ENCODE measurements at places on chromosomes 5 and 9.

DNA sequence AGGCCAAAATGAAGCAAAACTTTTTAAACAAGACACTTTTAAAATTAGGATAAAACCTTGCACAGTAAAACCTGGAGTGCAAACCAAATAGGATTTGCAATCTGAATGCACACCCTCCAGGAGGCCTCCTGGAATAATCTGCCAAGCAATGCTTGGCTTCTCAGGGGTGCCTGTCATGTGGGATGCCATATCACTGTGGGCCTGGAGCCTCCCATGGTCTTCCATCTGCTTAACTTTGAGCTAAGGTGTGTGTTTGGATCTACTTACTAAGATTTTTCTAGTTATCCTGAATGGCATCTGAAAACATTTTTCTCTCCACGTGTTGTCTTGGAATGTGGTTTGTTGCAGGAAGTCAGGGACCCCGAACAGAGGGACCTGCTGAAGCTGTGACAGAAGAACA lies 52.1 kb downstream of the RGS7BP start:
- no peak for DNase-seq

- DNase-seq, result peak; percentile 45
These were observed 39.1 kb upstream of the RANBP6 start for GRCh38 chr9:6054280-6055099.

DNA sequence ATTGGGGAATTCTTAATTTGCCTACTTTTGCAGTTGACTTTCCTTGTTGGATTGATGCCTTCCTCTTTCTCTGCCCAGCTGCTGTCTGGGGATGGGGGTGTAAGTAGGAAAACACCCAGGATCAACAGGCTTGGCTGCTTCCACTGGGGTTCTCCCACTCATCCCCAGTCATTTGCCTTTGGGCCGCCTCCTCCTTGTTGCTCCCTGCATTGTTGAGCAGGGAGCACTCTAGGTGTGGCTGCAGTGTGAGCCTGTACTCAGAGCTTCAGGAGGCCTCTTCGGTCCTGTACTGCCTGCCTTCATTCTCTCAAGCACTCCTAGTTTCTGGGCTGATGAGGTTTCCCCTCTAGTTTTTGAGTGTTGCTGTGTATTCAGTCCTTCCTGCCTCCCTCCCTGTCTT lies 12.1 kb downstream of the RHOBTB3 start:
- no peak for DNase-seq

DNA sequence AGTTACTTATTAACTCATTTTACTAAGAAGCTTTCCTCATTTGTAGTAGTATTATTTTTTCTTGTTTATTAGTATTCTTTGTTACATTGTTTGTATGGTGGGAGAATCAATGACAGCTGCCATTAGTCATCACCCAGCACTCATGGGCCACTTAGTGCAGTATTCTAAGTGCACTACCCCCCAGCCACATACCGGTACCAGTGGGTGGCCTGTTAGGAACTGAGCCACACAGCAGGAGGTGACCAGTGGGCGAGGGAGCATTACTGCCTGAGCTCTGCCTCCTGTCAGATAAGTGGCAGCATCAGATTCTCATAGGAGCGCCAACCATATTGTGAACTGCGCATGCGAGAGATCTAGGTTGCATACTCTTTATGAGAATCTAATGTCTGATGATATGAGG lies 24.2 kb upstream of the CAMLG start:
- no peak for DNase-seq

DNA sequence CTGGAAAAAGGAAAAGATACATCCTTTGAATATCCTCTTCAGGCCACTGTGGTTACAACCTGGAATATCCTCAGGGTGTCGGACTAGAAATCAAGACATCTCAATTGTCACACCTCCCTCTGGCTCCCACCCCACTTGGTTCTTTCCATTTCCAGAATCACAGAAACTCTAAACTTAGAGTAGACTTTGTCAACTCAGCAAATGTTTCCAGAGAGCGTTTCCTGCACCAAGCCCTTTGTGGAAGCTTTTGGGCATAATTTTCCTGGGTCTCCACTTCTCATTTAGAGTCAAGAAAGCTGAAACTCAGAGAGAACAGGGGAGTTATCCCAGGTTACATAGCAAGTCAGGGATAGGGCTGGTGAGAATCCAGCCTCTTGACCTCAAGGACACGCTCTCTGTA lies 108.8 kb downstream of the ASTN2 start:
- DNase-seq, result no peak

DNA sequence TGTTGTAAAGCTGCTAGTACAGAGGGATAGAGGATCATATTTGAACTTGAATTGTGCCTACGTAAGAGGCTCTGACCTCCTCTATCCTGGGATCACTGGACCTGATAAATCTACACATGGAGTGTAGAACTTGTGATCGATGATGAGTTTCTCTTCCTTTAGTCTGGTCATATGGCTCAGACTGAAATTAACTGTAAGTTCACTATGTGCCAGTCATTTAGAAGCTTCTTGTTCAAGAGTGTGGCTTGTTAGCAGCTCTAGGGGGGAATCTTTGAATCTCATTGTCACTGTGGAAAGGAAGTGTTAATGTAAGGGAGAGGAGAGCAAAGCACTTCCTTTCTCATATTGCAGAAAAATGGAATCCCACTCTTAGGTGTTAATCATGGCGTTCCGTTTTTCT lies 12.1 kb downstream of the ZBTB34 start:
- peak; percentile 26 for DNase-seq

DNA sequence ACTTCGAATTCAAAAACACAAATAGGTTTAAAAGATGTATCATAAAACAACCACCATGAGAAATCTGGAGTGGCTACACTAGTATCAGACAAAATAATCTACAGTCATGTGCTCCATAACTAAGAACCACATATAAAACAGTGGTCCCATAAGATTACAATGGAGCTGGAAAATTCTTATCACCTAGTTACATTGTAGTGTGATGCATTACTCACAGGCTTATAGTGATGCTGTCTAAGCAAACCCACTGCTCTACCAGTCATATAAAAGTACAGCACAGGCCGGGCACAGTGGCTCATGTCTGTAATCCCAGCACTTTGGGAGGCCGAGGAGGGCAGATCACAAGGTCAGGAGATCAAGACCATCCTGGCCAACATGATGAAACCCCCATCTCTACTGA lies 160.1 kb downstream of the ROR2 start:
- no peak for DNase-seq

GRCh38 chr5:18010053-18010452 lies 375.8 kb downstream of the TAF11L14 start:
- DNase-seq, result no peak

GRCh38 chr9:79581388-79581787 lies 9.6 kb downstream of the TLE4 start:
- no peak for DNase-seq

GRCh38 chr5:68494771-68495170 lies 279.2 kb downstream of the PIK3R1 start:
- no peak for DNase-seq

DNA sequence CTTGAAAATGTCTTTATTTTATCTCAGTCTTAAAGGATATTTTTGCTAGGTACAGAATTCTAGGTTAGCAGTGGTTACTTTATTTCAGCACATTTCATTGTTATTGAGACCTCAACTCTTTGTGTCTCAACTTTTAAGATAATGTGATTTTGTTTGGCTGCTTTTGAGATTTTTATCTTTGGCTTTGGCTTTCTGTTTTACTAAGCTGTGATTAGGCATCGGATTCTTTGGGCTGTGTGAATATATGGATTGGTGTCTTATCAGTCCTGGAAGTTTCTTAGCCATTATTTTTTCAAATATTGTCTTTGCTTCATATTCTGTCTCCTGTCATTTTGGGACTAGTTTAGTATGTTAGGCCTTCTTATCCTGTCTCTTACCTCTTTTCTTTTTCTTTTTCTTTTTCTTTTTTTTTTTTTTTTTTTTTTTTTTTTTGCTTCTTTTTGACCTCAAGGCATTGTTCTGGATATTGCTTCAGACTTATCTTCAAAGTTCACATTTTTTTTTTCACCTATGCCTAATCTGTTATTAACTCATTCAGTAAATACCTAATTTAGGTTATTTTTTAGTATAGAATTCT lies 20.1 kb upstream of the APC start:
- DNase-seq, result no peak

GRCh38 chr9:82598241-82599039 lies 464.5 kb downstream of the RASEF start:
- no peak for DNase-seq

GRCh38 chr9:120663380-120663779 lies 50.9 kb downstream of the MEGF9 start:
- DNase-seq, result no peak

GRCh38 chr9:124928116-124928515 lies 12.8 kb downstream of the GOLGA1 start:
- no peak for DNase-seq

GRCh38 chr9:113476511-113476916 lies 13.0 kb downstream of the RGS3 start:
- no peak for DNase-seq

GRCh38 chr5:20109326-20109725 lies 121.3 kb upstream of the CDH18 start:
- no peak for DNase-seq

DNA sequence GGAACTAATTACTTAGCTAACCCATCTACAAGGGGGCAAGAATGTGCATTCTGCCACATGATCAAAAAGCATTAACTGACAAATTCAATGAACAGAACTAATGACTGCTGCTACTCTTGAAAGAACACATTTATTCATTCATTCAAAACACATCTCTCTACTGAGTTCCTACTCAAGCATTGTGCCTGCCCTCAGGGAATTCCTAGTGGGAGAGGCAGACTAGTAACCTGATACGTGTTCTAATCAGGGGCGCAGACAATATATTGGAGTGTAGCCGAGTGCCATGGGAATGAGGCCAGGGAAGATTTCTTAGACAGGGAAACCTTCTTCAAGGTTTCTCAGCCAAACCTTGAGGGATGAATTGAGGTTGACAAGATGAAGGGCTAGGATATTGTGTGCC lies 56.7 kb upstream of the PAPPA start:
- no peak for DNase-seq

DNA sequence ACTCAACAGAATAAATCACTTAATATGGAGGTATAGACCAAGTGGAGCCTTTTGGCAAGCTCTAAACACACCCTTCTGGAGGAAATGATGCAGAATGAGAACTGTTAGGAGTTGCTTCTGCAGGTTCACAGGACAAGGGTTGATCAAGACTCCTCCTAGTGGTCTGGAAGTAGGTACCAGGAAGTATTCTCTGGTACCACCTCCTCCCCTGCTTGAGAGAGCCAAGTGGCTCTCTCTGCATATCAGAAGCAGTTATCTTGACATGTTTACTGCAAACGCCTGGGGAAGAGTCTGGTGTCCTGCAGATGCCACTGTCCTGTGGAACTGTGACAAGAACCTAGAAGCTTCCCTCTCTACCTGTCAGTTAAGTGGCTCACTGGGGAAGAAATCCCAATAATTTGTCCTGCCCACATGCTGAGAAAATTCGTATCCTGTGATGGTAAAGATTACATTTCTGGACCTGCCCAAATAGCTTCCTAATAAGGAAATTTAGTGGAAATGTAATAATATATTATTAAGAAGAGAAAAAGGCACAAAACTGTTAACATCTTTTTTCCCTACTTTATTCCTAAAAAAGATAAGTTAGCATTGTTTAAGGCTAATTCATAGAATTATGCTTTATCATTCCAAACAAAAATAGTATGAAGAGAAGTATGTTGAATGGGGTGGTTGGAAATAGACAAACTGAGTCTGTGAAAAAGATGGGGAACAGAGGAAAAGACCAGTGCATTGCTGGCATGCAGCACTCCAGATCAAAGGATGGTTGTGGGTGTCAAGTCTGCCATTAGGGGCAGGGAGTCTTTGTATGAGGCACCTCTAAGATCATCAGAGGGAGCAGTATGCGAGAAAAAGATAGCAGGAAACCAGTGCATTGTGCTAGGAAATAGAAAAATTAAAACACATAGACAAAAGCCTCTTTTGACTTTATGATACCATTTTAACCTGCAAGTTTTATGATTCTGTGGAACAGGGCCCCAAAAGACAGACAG lies 118.8 kb downstream of the CDC42SE2 start:
- DNase-seq, result peak; percentile 52

DNA sequence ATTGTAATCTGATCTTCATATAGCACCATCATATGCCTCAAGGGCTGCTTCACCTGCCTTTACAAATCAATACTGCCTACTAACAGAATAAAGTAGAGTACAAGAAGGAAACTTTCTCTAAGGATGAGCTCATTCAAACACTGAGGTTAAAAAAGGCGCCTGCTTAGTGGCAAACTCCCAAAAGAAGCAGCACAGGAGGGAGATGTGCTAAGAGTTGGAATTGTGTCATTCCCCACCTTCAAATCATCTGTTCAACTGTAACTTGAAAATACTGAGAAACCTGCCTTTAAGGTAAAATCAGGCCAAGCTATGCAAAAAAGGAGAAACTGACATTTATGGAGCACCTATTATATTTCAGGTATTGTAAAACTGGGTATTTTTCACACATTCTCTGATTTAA lies 560.6 kb downstream of the PTPRD start:
- no peak for DNase-seq

- peak; percentile 52 for DNase-seq
These were observed 145.7 kb downstream of the EBF1 start for GRCh38 chr5:158953929-158954534.

DNA sequence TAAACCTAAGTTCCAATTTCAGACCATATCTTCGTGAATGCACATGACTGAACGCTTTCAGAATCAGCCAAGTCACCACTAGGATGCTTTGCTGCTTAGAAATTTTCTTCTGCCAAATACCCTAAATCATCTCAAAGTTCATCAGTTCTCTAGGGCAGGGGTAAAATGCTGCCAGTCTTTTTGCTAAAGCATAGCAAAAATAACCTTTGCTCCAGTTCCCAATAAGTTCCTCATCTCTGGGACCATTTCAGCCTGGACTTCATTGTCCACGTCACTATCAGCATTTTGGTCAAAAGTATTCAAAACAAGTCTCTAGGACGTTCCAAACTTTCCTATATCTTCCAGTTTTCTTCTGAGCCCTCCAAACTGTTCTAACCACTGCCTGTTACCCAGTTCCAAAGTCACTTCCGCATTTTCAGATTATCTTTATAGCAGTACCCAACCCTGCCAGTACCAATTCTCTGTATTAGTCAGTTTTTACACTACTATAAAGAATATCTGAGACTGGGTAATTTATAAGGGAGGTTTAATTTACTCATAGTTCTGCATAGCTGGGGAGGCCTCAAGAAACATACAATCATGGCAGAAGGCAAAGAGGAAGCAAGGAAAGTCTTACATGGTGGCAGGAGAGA lies 74.8 kb downstream of the NR3C1 start:
- DNase-seq, result no peak

Data from GM20000 (cell line).